ENCODE measurements at places on chromosomes 3 and 15.

GRCh38 chr15:57079931-57080620, 161.6 kb downstream of the TCF12 start:
- no peak for DNase-seq

GRCh38 chr3:105260385-105260784, 106.3 kb upstream of the ALCAM start:
- no peak for DNase-seq

- no peak for DNase-seq
These were observed 91.7 kb upstream of the FGF12 start for GRCh38 chr3:192819001-192819569.

DNA sequence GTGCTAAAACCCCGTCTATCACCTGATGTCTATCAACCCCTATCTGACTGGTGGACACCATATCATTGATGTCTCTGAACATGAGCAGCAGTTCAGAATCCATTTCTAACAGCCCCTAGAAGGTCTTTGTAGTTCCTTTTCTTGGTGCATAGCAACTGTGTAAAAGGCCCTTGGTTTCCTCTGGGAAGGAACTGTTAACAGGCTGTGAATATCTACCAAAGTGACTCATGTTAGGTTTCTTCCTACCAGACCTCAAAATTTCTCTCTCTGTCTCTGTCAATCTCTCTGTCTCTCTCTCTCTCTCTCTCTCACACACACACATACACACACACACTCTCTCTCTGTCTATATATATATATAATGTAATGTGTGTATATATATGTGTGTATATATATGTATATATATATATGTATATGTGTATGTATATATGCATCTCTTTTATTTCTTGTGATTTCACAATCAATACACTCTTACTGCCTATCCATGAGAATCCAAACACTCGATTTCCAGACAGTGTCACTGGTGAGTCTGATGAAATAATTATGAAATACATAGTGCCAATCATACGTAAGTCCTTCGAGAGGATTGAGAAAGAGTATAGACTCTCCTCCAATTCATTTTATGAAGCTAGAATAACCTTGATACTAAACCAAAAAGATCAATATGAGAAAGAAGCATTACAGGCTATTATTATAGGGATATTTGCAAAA, 335.9 kb upstream of the SLCO3A1 start:
- no peak for DNase-seq

DNA sequence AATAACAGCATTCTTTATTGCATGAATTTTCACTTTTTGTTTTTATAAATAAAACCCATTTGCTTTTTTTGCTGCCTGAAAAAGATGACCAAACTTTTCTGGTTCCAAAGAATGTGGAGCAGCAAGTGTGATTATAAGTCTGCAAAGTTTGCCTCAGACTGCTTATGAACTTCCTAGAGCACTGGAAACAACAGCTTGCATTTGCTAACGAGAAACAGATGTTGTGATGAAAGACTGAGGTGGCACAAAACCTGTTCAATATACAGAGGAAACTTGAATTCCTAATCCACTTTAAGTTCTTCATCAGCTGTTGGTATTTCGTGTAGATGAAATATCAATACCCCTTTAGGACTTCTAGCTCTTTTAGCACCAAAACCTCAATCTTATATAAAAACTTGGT, 9.3 kb downstream of the ZPLD1 start:
- DNase-seq: no peak

- DNase-seq: no peak
These were observed 19.0 kb downstream of the CMTM7 start for GRCh38 chr3:32410367-32411246.

GRCh38 chr15:89998923-89999675, 2.0 kb upstream of the ZNF710 start:
- no peak for DNase-seq

DNA sequence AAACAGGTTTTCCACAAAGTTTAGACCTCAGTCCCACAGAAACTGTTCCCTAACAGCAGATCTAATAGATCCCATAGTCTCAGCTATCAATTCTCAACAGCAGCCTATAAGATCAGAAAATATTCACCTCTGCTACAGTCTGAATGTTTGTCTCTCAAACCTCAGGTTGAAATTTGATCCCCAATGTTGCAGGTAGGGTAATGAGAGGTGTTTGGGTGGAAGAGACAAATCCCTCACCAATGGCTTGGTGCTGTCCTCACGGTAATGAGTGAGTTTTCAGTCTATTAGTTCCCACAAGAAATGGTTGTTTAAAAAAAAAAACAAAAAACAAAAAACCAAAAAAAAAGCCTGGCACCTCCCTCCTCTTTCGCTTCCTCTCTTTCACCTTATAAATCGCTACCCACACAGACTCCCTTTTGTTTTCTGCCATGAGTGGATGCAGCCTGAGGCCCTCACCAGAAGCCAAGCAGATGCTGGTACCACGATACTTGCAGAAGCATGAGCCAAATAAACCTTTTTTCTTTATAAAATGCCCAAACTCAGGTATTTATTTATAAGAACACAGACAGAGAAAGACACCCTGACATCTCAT, 14.2 kb downstream of the ZNF280D start:
- DNase-seq: no peak

DNA sequence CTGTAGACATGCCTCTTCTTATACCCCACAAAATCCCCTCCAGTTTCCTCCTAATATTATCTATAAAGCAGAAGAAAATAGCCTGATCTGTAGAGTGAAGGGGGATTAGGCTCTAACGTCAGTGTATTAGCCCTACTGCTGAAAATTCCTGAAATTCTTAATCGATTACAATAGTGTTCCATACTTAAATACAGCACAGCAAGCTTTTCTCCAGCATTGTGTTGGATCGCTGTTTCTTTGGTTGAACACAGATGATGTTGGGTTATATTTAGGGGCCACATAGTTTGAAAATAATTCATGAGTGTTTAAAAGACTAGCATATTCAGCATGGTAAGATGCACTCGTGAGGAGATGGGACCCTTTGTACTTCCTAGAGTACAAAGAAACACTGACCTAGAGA, 52.5 kb downstream of the PIAS1 start:
- DNase-seq: no peak

GRCh38 chr3:142027735-142028134, 121.6 kb downstream of the TFDP2 start:
- DNase-seq: no peak

- DNase-seq: no peak
These were observed 34.3 kb downstream of the IL20RB start for GRCh38 chr3:136992115-136992514.

DNA sequence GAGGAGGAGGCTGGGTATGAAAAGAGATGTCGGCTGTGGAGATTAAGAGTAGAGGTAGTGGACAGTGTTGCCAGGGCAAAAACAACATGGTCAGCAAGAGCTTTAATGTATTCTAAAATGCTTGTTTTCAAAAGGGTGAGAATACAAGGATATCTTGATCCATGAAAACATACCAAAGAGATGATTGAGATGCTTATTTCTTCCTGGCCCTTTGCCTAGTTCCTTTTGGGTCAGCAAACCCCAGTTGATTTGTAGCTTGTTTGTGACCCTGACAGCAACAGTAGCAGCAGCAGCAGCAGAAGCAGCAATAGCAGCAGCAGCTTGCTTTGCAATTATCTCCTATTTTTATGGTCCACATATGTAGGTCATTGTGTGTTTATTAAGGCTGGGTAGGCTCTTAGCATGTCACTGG, 337.3 kb downstream of the LPP start:
- no peak for DNase-seq

Data from stimulated activated CD8-positive, alpha-beta memory T cell treated with anti-CD3 and anti-CD28 coated beads, Interleukin-7, amount 100 ng/mL, for 24 hours (primary cell).